NCI-H82 (cell line): ENCODE measurements at places on chromosomes 16 and 17.

GRCh38 chr17:6040504-6040903 lies 29.7 kb upstream of the WSCD1 start:
- DNase-seq = no peak

DNA sequence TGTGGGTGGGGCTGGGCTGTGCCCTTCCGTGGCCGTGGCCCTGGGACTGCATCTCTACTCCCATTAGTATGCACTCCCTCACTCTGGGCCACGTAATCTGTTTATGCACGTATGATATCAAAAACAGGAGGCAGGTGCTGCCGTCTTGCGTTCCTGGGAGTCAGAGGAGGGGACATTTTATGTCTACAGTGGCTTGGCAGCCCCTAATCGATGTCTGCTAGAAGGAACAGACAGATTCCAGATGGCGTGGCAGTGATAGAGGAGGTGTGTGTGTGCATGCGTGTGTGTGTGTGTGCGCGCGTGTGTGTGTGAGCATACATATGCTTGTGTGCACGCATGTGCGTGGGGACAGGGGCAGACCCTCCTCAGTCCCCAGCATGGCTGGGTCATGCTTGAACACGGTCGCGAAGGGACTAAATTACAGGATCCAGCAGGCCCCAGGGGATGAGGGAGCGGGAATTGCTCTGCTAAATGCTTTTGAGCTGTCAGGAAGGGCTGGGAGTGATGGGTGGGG lies 44.7 kb downstream of the SREBF1 start:
- peak; percentile 72 for DNase-seq

DNA sequence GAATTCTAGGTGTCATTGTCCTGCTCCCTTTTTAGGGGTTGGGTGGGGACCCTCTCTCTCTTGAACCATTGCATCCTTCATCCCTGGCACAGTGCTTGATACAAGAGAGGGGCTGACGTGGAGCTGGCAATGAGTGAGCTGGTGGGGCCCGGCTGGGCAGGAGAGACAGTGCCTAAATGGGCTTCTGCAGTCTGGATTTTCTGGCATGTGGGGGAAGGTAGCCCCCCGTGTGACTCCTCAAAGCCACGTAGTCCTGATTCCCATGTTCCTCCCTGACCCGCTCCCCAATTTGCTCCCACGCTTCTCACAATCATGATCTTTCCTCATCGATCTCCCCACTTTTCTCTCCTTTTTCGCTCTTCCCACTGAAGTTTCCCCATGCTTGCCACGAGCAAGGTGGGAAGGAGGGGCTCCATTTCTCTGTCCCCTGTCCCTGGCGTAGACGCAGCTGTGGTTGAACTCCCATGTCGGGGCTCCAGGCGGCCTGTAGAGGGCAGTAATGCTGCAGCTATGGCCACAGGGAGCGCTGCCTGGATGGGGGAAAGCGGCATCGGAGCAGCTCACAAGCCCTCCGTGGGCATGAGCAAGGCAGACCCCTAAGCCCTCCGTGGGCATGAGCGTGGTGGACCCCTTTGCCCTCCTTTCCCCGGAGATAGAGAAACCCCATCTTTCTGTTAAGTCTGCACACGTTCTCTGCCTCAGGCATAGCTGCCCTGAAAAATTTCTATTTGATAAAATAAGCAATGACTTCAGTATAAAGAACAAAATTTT lies 47.5 kb downstream of the HAPSTR1 start:
- peak; percentile 88 for DNase-seq

GRCh38 chr17:67532326-67532871 lies 155.3 kb downstream of the PITPNC1 start:
- DNase-seq = no peak

GRCh38 chr17:14033166-14033565 lies 36.1 kb upstream of the COX10 start:
- no peak for DNase-seq

GRCh38 chr17:47686276-47686635 lies 7.7 kb upstream of the TBKBP1 start:
- no peak for DNase-seq

DNA sequence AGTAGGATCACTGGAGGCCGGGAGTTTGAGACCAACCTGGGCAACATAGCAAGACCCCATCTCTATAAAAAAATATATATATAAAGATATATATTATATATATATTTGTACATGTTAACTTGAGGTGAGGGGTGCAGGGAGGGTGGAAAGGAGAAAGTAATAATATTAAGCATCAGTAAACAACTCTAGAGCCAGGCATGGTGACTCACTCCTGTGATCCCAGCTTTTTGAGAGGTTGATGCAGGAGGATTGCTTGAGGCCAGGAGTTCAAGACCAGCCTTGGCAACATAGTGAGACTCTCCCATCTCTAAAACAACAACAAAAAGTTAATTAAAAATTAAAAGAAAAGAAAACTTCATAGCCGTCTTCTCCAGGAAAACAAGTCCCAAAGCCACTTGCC lies 61.7 kb upstream of the SMURF2 start:
- no peak for DNase-seq

- no peak for DNase-seq
Measured at GRCh38 chr17:68513932-68514331, 1.7 kb downstream of the PRKAR1A start.

- DNase-seq = no peak
Measured at GRCh38 chr16:1357906-1358566, 6.3 kb downstream of the GNPTG start.

GRCh38 chr16:425082-425718 lies at the start of gene RAB11FIP3:
Gene RAB11FIP3, plus strand, starts transcription at chr16:425649. Its CDS starts 358 bp downstream, at chr16:426007.
- peak; percentile 89 for DNase-seq

GRCh38 chr17:50289991-50290702 lies 15.9 kb downstream of the TMEM92 start:
- DNase-seq = no peak

- no peak for DNase-seq
Measured at GRCh38 chr16:14419817-14420216, 210.2 kb downstream of the PARN start.

DNA sequence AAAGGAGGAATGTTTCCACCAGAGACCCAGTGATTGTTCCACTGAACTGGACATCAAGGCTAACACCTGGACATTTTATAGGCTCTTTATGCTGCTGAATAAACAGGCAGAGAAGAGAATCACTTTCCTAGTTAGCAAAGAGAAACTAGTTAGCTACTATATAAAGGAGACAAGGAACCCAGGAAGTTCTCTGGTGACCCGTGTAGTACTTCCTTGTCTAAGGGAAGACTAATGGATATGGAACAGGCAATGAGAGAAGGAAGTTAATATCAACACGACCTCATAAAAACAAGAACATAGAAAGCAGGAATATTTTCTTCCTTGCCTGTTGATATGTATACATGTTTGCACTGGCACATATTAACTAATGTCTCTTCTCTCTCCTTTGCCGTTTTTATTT lies 30.8 kb upstream of the RPL38 start:
- DNase-seq = no peak

GRCh38 chr17:76702941-76703637 lies 7.7 kb downstream of the MXRA7 start:
- no peak for DNase-seq

- DNase-seq = no peak
Measured at GRCh38 chr17:13134076-13134475, 116.2 kb upstream of the ELAC2 start.

GRCh38 chr17:61070649-61071048 lies 329.0 kb upstream of the TBX2 start:
- no peak for DNase-seq

GRCh38 chr17:12640364-12640763 lies 25.3 kb upstream of the MYOCD start:
- DNase-seq = no peak

GRCh38 chr17:32117399-32117798 lies 24.9 kb upstream of the RHOT1 start:
- no peak for DNase-seq

GRCh38 chr17:69250641-69251040 lies 22.0 kb upstream of the ABCA10 start:
- no peak for DNase-seq

GRCh38 chr16:86884390-86884650 lies 306.0 kb downstream of the FOXL1 start:
- no peak for DNase-seq

DNA sequence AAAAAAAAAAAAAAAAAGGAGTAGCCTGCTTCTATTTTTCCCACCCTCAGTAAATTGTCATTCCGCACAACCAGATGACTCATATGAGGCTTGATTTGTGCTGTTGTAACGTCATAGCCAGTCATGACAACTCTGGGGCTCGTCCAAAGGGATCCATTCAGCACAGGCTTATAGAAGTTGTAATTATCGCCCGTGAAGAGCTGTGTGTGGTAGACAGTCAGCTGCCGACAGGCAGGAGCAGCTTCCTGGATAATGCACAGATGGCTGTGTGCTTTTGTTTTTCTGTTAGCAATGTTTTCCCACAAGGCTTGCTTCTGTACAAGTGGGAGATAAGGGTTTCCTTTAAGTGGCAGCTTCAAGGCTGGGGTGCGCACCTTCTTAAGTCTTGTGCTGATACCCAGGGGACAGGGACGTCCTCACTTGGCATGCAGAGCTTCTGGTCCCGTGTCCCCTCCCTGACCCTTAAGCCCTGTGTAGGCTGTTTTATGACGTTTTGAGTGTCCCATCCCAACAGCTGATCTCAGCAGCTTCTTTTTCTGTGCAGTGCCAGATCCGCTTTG lies 26.0 kb downstream of the SNX29 start:
- peak; percentile 85 for DNase-seq

DNA sequence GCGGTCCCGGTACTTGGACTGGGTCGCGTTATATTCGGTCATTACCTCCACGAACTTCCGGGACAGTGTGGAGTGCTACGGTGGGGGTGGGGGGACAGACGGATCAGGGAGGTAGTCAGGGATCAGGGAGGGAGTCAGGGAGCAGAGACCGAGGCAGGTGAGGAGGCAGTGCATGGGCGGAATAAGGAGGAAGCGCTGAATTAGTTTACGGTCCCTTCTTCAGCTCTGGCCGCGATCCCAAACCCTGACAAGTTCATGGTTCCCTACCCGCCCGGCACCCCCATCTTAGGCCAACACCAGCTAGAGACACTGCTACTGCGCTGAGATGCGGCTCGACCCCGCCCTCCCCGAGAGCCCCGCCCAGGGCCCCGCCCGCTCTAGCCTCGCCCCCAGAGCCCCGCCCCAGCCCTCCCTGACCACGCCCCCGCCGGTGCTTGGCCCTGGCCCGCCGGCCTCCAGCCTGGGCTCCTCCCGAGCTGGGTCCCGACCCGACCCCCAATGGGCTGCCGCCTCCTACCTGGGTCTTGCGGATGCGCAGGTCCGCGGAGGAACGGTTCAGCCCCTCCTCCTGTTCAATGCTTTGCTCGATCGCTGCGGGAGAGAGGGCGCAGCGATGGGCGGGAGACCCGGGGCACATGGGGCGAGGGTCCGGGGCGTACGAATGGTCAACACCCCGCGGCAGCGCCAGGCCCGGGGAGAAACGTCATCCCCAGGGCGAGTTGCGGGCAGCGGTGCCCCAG lies 12.1 kb downstream of the HSD3B7 start:
- DNase-seq = peak; percentile 26

- no peak for DNase-seq
Measured at GRCh38 chr16:29699324-29700219, 20.6 kb downstream of the QPRT start.

GRCh38 chr17:34547453-34548063 lies 31.8 kb upstream of the TMEM132E start:
- no peak for DNase-seq

- no peak for DNase-seq
Measured at GRCh38 chr17:8754890-8755289, 3.5 kb downstream of the SPDYE4 start.

GRCh38 chr16:63717806-63718205 lies 1404.1 kb downstream of the CDH11 start:
- no peak for DNase-seq

GRCh38 chr16:1366712-1367299 lies 15.1 kb downstream of the GNPTG start:
- no peak for DNase-seq

DNA sequence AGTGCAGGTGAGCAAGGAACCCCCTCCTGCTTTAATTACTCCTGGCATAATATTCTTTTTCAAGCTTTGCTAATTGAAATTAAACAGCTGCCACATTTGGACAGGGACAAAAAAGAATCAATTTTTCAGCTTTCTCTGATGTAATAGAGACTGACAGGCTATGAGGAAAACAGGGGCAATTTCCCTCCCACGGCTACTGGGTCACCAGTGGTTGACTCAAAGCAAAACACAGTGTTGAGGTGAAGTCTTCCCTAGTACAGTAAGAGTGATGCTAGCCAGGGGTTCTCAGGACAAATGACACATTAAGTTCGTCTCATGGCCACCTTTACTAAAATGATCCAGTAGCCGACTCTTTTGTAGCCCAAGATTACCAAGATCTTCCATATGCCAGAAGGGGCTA lies 38.6 kb upstream of the PMFBP1 start:
- DNase-seq = no peak

DNA sequence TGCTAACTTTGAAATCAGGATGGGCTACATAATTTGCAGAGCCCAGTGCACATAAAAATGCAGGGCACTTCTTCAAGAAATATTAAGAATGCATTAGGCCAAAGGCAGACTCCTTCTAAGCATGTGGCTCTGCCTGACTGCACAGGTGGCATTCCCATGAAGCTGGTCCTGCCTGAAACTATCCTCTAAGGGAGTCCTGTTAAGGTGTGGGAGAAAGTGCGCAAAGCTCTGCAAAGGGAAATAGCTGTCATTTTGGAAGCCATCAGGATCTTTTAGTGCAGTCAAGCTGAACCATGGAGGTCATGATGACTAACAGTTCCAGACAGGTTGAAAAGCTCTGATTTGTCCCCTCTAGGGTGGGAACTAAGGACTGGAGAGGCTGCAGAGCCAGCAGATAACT lies 41.9 kb upstream of the CRHR1 start:
- no peak for DNase-seq

- peak; percentile 1 for DNase-seq
Measured at GRCh38 chr16:69554495-69554894, 11.3 kb upstream of the NFAT5 start.

GRCh38 chr17:7767405-7768021 lies 50.0 kb downstream of the DNAH2 start:
- no peak for DNase-seq

GRCh38 chr16:55184052-55184451 lies 140.0 kb upstream of the IRX6 start:
- no peak for DNase-seq

- no peak for DNase-seq
Measured at GRCh38 chr17:49715216-49715615, 7.5 kb upstream of the SLC35B1 start.
